ENCODE measurements at places on chromosomes 3 and 15.

GRCh38 chr3:33717616-33717865 lies 513 bp downstream of the CLASP2 start:
- DNase-seq = peak; percentile 70

DNA sequence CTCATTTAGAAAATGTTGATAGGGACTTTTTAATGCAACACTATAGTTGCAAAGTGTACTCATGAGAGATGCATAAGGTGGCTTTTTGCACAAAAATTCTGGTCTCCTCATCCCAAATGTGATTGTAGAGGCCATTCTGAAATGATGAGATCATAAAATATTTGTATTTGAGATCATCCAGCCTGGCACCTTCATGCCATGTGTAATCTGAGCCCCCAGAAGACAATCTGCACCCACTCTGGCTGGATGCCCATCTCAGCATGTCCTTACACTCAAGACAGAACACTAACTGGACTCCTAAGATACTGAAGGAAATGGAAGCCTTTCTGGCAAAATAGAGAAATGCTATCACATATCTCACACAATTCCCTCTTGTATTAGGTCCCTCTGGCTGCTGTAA lies 49.2 kb downstream of the SLC7A14 start:
- DNase-seq = no peak

- no peak for DNase-seq
These were observed 167.2 kb downstream of the MAGI1 start for GRCh38 chr3:65871305-65872141.

DNA sequence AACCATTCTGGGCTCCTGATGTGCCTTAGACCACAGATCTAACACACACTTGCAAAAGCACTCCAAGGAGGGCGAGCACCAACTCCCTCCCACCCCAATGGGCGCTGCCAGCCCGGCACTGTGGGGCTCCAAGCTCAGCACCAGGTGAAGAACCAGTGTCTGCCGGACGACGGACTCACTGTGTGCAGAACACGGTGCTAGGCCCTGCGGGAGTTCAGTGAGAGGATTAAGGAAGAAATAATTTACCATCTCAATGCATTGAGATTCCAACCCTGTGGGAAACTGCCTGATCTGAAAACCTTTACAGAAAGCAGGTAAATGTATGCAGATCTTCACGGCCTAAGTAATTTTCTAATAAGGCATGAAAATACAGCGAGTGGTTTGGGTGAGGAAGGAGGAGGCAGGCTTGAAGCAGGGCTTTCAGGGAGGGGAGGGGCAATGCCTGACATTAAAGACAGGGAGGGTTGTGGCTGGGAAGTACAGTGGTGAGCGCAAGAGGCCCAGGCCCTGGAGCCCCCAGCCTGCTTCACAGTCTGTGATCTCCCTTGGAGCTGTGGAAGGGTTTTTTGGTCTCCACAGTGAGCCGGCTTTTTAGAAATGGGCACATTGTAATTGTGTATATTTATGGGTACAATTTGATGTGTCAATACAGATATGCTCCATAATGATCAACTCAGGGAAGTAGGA lies 35.6 kb upstream of the CHRNB4 start:
- no peak for DNase-seq

DNA sequence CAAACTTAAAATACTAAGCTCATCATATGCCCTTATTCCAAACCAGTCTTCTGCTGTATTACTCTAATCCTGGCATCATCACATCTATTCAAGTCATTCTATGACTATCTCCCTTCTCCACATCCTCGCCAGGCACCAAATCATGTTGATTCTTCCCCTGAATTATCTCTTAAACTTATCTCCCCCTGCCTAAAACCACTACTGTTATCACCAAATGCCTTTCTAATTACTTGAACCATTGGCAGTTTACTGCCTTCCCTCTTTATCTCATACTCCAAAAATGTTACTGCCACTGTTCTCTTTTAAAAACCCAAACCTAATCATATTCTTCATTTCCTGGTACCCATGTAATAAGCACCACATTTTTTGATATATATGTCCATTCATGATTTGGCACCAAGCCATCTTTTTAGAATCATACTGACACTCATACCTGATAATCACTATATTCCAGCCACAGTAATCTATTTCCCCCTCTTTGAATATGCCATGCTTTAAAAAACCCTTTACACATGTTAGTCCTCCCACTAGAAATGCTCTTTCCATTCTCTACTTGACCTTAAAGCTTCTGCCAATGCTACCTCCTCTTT lies 126.8 kb downstream of the PEAK1 start:
- DNase-seq = peak; percentile 66

DNA sequence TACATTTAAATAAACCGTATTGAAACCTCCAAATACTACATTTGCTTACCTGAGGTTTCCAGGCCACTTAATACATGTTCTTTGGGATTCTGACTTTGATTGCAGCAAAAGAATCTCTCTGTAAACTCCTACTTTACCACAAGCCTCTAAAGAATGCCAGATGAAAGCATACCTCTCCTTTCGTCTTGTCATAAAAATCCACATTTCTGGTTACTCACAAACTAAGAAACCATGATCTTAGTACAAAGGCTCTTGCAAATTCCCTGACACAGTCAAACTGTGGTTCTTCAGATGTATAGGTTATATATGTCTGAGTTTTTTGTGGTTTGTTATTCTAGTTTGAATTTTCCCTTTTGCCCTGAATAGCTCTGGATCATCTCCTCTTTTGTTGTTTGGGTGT lies 188.4 kb downstream of the RAP2B start:
- peak; percentile 79 for DNase-seq
